ENCODE measurements at places on chromosomes 3 and 15.
A peak's percentile ranks its signal among the peaks of the same experiment; 100 is the strongest.

- no peak for DNase-seq
Observed at GRCh38 chr15:38823263-38823662, 258.6 kb upstream of the RASGRP1 start.

DNA sequence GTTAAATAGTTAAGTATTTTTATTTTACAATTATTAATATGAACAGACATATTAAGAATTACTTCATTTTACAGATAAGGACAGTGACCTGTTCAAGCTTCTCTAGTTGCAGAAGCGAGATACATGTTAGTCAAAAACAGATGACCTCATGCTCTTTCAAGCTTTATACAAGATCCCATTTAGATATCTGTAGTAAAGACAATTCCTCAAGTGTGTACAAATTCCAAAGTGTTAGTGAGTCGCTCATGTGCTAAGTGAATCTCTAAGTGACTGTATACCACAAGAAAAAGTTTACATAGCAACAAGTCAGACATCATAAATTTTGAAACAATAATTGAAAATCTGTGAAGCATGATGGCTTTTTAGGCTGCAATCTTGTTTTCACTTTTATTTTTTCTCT is 293.8 kb downstream of the ROBO1 start:
- DNase-seq, result no peak

DNA sequence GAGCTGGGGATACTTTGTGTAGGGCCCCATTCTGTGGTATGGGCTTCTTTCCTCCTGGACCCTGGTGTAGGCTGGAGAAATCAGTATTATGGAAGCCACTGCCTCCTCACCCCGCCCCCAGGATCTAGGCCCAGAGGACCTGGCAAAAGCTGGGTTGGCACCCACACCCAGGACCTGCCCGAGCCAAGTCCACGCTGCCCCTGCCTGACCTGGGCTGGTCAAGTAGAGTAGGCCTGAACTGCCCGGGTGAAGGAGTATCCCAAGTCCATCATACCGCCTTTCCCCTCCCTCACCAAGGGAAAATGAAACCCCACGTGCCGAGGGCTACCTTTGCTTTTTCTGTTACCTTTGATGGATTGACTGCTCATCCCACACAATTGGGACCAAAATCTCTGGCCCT is 37.7 kb upstream of the TRAK1 start:
- no peak for DNase-seq

- peak; percentile 37 for DNase-seq
Observed at GRCh38 chr15:29089731-29090616, 179.6 kb downstream of the NSMCE3 start.

GRCh38 chr3:168714609-168715240 is 619.0 kb upstream of the GOLIM4 start:
- DNase-seq, result no peak

DNA sequence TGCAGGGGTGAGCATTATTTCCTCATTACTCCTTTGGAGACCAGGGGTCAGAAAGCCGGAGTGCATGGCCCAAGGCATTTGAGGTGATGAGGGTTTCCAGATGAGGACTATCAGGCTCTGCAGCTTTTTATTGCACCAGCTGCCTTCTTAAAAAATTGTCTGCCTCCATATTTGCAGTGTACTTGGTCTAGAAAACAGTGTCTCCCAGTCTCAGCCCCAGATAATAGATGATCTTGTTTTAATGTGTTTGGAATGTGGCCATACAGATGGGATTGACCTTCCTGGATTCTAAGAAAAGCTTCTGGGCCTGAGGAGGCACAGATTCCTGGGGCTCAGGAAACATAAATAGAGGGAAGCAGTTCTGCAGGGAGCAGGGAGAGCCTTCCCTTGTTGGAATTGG is 123.3 kb downstream of the GABRG3 start:
- no peak for DNase-seq

- no peak for DNase-seq
Observed at GRCh38 chr3:9311228-9311627, 51.6 kb upstream of the THUMPD3 start.

DNA sequence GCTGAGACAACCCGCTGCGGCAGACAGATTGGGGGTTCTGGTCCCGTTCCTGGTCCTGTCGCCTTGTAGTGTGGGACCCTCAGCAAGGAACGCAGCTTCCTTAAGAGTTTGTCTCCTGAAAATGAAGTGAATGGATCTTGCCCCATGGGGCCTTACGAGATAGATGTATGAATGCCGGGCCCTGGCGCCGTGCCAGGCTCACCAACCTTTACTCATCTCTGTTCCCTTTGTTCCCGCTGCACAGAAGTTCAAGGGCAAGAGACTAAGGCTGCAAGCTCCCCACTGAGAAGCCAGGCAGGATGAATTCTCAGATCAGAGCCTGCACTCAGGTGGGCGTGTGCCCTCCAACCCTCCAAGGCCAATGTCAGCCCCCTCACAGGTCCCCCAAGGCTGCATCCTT is 162.7 kb upstream of the IQSEC1 start:
- no peak for DNase-seq

DNA sequence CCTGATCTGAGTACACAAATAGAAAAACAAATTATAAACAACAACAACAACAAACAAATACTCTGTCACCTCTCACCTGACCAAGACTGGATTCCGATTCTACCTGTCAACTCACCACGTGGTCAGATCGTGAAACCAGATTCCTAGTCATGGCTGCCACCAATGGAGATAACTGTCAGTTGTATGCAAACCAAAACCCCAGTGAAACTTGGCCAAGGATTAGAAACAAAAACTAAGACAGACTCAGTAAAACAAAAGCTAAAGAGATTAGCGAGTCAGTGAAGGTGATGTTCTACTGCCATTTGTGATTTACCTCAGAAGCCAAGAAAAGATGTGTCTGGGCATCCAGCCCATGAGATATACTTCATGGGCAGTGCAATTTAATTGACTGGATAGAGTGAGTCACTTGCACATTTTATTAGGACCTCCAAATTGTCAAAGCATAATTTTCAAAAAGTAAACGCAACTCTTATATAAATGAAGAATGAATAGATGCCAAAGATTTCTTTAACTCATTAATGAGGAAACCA is 31.1 kb downstream of the PHLDB2 start:
- DNase-seq, result no peak

DNA sequence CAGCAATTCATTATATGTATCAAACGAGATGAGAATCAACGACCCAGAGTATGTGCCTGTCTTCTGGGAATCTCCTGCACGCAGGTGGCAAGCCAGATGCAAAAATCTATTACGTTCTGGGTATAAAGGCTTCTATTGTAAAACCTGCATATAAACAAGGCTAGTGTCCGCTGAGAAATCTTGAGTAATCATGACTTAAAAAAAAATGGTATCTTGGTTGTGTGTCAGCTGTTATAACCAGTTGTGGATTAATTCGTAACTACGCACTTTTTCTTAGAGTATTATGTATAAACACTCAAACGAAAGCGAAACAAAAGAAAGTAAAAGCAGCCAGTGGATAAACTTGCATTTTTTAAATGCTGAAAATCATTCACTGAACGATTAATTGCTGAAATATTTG is 509.1 kb downstream of the RSL24D1 start:
- DNase-seq, result no peak

GRCh38 chr15:85564686-85565085 is 184.3 kb downstream of the AKAP13 start:
- no peak for DNase-seq

DNA sequence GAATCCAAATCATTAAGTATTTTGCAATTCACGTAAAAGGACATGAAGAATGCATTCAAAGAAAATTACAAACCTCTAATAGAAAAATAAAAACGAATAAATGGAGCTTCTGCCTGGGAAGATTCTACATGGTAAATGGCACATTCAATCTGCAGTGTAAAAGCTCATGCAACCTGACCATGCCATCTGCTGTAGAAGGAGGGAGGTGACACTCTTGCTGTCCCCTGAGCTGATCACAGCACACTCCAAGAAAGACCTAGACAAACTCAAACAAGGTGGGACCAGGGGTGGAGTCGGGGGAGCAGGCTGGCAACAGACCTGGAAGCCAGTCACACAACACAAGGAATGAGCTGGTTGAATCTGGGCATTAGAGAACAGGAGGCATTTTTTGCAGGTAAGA is 101.8 kb downstream of the BDH1 start:
- DNase-seq, result peak; percentile 39

GRCh38 chr3:166199491-166199890 is 362.3 kb upstream of the BCHE start:
- DNase-seq, result no peak

DNA sequence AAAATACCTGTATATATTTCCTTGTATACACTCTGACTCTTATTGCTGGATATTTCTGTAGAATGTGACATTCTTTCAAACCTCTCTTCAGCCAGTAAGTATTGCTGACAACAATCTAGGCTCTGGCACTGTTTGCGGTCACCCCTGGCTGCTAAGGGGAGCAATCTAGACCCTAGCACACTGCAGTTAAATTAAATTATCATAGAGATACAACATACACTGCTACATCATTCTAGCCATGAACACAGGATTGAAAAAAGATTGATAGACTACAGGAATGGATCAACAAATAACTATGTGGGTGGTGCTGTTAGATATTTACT is 108.7 kb upstream of the MEIS2 start:
- DNase-seq, result no peak

DNA sequence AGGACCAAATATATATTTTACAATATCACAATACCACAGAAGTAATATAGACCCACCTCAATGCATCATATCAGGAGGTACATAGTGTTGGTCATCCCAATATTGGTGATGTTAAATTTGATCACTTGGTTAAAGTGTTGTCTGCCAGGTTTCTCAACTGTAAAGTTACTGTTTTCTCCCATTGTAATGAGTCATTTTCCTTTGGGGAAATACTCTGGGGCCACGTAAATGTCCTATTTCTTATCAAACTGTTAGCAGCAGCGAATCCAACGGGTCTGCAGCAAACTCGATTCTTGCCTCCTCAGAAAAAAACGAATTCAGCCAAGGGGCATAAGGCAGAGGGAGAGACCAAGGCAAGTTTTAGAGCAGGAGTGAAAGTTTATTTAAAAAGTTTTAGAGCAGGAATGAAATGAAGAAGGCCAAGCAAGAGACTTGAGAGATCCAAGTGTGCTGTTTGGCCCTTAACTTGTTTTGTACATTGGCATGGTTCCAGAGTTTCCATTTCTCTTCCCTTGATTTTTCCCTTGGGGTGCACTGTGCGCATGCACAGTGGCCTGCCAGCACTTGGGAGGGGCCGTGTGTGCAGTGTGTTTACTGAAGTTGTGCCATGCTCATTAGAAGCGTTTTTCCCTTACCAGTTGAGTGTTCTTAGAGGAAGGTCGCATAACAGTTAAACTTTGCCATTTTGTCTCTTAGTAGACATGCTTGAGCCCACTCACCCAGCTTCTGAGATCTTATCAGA is 512.5 kb downstream of the AGBL1 start:
- DNase-seq, result no peak

- DNase-seq, result no peak
Observed at GRCh38 chr3:32305361-32305876, 66.9 kb downstream of the CMTM8 start.

GRCh38 chr3:124829178-124829818 is 57.9 kb downstream of the ITGB5 start:
- DNase-seq, result no peak

All from naive thymus-derived CD8-positive, alpha-beta T cell (primary cell).